ENCODE measurements at places on chromosomes 6 and 20.
A peak's percentile ranks its signal among the peaks of the same experiment; 100 is the strongest.

DNA sequence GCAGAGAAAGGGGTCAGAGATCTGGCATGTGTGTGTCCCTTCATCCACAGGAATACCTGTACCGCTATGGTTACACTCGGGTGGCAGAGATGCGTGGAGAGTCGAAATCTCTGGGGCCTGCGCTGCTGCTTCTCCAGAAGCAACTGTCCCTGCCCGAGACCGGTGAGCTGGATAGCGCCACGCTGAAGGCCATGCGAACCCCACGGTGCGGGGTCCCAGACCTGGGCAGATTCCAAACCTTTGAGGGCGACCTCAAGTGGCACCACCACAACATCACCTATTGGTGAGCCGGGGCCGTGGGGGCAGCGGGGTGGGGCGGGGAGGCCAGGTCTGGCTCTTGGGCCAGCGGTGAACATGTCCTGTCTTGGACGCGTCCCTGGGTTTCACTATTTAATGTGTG is 1.1 kb downstream of the MMP9 start:
- DNase-seq, result no peak

GRCh38 chr20:21183722-21184121 is 57.8 kb downstream of the KIZ start:
- DNase-seq, result peak; percentile 47

DNA sequence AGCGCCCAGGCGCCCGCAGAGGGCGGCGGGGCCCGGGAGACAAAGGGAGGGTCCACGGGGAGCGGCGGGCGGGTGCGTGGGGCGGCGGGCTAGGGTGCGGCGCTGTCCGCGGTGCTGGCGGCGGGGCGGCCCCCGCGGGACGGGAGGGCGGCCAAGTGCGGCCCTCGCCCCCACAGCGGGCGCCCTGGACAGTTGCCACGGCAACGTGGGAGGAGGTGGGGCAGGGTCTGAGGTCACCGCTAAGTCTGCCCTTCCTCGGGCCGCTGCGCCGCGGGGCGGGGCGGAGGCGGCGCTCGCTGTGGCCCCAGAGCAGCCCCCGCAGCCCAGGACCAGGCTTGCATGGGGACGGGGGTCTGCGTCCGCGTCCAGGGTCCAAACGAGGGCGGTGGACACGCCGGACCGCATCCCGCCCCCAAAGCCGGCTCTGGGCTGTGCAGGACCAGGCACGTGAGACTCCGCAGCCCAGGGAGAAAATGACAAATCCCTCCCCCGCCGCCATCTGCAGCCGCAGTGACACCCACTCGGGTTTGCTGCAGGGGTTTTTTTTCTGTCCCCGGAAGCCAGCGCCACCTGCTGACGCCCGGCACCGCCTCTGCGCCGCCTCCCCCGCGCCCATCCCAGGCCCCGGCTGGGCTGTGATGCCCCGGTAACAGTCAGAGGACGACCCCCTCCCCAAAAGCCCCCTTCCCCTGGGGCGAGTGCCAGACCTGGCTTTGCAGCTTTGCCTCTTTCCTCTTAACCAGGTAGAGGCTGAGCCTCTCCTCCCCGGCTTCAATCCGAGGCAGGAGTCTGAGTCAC is 36.8 kb downstream of the YTHDF1 start:
- DNase-seq, result peak; percentile 16

DNA sequence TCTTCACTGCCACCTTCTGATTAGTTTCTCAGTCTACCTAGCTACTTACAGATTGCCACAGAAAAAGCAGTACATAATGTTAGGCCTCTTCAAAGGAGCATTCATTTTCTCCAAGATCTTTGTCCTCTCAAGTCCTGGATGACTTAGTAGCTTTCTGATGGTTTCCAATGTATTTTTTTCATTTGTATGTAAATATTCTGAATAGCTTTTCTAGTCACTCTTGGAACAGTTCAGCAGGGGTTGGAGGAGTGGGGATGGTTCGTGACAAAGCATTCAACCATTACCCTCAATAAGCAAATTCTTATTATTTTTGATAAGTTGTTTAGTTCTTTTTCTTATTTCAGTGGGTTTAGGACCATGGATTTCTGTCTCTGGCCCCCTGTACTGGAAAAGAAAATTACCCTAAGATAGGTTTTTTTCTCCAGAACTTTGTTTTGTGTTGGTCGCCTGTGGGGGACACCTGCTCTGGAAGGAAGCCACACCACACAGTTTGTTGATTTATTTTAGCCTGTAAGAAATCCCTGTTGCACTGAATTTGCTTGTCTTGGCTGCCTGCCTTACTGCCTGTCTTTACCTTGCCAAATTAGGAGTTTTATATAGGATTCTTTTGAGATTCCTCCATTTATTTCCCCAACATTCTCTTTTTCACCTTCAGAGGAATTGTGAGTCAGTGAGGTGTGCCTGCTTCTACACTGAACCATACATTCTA is 247.9 kb downstream of the RFPL4B start:
- DNase-seq, result no peak

- DNase-seq, result no peak
Measured at GRCh38 chr6:158568549-158568948, 8.7 kb downstream of the TMEM181 start.

DNA sequence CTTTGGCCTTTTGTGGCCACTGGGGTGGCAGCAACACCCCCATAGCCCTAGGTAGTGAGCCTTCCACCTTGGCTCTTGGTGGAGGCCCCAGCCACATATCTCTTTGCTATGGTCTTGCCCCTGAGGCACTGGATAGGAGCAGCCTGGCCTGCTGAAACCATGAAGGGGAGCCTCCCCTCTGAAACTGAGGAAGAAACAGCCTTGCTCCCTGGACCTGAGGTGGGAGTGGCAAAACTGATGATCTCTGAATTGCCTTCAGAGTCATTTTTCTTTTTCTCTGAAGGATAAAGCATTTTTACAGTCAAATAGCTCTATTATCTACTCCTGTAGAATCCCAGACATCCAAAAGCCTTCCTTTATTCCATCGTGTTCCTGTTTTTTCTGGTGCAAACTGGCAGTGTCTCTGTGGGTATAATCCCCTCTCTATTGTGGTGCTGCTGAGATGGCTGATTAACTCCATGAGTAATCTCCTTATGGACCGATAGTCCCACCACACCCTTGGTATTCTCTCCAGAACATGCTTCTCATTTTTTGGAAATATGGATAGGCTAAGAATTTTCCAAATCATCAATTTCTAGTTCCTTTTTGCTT is 22.0 kb upstream of the PRSS35 start:
- no peak for DNase-seq

DNA sequence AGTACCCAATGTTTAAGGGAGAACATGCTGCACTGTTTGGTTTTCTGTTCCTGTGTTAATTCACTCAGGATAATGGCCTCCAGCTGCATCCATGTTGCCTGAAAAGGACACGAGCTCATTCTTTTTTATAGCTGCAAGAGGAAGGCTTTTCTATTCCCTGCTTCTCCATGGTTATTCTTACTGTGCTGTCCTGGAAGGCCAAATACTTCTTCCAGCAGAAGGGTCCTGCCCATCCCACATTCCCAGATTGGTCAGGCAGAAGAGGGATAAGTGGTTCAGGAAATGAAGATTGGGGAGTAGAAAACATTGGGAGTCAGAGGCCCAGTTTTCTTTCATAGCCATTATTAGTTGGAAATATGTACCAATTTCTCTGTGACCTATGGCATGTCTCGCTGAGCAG is 122.4 kb downstream of the TCP11 start:
- no peak for DNase-seq

DNA sequence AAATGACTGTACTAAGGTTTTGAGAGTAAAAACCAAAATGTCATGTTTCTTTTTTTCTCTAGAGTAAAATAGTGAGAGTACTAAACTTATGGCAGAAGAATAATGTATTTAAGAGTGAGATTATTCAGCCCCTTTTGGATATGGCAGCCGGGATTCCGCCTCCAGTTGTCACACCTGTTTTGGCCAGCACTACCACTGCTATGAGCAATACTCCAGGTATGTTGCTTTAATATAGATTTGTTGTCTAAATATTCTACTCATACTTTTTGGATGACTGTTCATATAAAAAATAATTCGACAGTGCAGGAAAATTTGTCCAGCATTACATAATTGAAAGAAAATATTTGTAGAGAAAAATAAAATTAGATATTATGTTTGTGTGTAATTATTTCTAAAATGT is 59.5 kb downstream of the SCAF8 start:
- peak; percentile 3 for DNase-seq

DNA sequence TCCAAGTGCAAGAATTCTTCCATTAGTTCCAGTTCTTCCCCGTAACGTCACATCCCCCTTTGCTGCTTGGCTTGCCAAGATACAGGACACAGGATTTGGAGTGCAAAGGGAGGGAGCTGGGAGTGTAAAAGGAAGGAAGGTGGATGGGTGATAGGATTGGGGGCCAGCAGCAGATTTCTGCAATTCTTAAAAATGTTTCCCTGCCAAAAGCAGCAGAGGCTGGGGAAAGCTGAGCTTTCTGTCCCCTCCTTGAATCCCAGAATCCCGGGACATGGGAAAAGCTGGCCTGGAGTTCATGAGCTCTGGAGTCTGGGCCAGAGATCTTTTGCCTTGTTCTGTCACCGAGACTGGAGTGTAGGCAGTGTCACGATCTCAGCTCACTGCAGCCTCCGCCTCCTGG is 60.0 kb upstream of the EPB41L1 start:
- peak; percentile 50 for DNase-seq

GRCh38 chr6:3940703-3941102 is 91.5 kb downstream of the FAM50B start:
- no peak for DNase-seq

DNA sequence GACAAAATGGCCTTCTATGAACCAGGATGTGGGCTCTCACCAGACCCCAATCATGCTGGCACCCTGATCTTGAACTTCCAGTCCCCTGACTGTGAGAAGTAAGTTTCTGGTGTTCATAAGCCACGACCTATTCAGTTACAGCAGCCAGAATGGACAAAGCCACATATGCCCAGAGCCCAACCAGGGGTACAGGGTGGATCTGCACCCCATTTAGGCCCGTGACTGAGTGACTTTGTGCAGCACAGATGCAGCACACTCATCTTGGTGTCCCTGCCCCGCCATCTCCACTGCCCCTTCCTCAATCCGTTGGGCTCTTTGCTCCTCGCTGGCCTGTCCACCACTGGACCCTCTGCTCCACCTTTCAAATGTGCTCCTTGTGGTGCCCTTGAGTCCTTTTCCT is 205.6 kb downstream of the QKI start:
- no peak for DNase-seq

- DNase-seq, result no peak
Measured at GRCh38 chr6:163408352-163408991, 6.0 kb upstream of the QKI start.

DNA sequence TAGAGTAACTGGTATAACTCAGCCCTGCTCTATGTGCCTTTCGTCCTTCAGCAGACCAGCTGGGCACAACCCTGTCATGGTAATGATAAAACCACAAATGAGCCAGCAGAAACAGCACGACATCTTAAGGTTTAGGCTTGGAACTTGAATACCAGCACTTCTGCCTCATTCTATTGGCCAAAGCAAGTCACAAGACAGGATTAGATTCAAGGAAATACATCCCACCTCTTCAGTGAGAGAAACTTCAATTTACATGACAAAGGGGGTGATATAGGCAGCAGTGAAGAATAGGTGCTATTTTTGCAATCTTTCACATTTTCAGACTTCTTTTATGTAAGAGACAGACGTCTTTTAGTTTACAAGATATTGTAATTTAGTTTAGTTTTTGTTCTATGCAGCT is 69.8 kb upstream of the SLC35F1 start:
- DNase-seq, result no peak

DNA sequence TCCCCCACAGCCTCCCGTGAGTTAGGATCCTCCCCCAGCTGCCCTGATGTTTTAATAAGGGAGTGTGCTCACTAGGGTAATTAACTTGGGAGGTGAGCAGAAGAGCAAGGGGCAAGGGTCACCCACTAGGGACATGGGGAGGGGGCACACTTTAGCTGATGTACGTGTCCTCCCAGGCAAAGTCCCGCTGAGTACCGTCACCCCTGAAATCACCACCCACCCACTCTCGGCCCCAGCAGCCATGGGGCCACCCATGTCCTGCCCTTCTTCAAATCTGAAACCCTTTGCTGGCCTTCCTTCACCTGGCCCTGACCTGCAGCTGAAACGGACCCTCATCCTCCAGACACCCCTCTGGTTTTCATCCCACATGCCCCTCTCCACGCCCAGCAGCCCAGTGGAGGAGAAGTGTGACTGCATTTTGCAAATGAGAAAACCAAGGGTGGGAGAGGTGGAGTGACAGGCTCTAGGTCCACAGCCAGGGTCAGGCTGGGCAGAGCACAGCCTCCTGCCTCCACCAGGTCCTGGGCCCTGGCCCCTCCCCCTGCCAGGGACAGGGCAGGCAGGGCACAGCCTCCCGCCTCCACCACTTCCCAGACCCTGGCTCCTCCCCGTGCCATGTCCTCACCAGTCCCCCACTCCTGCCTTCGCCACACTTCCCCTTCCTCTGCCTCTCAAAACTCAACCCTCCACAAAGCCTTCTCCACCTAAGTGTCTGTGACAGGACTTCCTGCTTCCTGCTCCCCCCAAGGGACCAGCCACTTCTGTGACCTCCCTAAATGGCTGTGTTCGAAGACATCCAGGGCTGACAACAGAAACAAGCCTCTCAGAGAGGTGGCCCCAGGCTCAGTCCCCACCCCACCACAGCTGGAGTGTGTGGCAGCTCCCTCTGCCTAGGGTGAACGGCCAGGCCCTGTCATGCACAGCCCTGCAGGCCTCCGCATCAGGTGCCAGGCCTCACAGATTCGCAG is 15.1 kb downstream of the ACSS1 start:
- DNase-seq, result no peak

GRCh38 chr6:90374201-90374600 is 77.6 kb upstream of the BACH2 start:
- DNase-seq, result peak; percentile 40

DNA sequence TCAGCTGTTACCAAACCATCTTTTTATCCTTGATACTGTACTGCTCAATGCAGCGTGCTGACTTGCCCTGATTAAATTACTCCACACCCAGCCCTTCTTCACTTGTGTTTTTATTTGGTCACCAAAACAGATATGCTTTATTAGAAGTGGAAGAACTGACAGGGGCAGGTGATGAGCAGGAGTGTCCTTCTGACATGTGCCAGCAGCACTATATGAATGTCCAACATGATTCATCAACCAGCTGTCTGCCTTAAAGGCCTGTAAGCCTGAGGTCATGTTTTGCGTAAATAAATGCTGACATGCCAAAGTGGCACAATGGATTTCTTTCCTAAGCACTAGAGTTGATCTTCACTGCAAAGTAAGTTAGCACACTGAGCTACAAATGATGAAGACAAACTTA is 15.4 kb downstream of the POPDC3 start:
- DNase-seq, result peak; percentile 22

DNA sequence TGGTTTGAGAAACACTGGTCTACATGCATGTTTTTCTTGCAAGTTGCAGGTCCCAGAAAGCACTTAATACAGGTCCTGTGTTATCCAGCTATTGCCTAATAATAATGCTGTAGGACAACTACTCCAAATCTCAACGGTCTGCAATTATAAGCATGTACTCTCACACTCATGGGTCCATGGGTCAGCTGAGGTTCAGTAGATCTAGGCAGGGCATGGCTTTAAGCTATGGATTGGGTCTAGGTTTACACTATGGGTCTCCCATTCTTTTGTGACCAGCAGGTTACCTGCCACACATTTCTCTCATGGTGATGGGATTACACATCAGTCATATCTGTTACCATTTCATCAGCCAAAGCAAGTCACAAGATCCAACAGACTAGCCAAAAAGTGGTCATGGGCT is 13.9 kb downstream of the ISM1 start:
- no peak for DNase-seq
